ENCODE measurements at places on chromosomes 4 and X.

DNA sequence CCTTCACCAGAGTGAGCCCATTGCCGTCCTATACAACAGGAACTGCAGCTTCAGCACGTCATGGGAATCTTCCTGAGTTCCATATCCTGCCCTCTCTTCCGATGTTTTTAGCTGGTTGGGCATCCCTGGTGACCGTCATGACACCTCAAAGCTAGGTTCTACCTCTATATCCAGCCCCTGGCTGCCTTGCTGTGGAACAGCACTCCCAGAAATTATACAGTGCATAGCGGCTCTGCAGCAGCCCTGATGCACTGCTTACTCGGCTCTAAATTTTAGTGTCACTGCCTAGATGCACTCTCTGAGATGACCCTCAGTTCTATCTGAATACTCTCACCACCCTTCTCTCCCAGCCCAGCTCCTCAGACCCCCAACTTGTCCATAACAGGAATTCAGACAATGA is 44.3 kb downstream of the ARHGEF38 start:
- DNase-seq: no peak

DNA sequence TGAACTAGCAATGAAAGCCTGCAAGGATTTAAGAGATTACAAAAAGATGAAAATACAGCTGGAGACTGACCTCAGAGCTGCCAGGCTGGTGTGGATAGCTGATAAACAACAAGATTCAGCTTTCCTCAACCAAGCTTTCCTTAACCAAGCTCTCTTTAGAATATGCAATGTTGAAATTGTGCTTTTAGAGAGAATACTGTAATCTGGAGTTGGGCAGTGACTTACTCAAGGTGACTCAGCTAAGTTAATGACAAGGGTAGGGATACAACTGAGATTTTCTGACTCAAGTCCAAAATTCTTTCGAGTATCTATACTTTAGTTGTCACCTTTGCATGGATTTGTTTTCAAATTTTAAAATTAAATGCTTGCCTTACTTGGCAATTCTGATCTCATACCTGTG is 98.0 kb downstream of the AMMECR1 start:
- peak; percentile 14 for DNase-seq

DNA sequence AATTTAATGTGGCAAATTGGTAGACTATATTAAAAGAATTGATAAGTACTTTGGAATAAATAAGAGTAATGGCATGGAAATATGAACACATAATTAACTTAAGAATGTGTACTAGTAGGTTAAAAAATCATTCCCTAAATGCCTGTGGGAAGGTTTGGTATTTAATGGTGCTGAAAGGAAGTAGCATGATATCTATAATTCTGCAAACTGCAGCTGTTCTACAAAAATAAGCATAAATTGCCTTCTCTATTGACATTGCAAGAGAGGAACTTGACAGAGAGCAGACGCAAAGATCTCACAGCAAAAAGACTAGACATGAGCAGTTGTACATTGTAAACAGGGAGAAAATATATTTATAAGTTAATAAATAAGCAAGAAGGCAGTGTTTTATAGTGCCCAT is 752.5 kb upstream of the PCDH10 start:
- DNase-seq: no peak

DNA sequence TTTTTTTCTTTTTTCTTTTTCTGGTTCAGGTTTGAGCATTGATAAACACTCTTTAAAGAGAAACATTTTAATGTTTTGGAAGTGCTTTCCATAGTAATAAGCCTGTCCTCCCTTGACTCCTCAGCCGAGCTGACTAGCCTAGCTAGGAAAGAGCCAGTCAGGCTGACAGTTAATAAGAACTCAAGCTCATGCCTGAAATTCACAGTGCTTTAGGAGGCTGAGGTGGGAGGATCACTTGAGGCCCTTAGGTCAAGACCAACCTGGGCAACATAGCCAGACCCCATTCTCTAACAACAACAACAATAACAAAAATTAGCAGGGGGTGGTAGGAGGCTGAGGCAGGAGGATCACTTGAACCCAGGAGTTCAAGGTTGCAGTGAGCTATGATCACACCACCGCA is 53.4 kb upstream of the ZCCHC13 start:
- DNase-seq: no peak

GRCh38 chr4:140238351-140239056 is 84.5 kb upstream of the MAML3 start:
- DNase-seq: peak; percentile 87

DNA sequence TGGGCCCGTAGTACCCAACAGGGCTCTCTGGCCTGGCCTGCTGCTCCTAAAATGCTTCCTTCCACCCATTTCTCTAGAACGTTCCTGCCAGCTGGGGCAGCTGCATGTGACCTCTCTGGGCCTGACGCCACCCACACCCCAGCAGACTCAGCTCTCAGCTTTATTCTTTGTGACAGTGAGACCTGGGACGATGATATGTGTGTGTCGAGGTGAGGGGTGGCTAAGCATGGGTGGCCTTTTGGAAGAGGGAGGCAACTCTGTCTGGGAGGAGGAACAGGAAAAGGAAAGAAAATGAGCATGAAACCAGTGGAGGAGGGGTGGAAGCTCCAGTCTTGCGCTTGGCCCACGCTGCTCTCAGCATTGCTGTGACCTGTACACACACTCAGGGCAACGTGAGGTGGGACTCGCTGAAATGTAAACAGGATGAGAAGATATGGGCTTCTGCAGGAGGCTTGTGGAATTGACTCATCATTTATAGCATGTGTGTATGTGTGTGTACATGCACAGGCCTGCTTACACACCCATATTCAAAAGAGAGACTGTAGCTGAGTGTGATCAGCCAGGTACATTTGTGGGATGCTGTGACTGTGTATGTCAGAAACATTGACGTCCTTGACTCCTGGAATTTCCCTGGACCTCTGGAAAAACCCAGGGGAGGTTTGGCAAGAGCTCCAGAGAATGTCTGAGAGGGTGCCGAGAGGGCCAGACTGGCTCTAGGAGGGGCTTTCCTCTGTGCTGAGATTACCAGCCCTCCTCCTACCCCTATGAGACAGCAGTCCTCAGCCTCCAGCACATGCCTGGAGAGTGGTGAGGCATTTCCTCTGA is 137.9 kb downstream of the PJA1 start:
- DNase-seq: peak; percentile 69

DNA sequence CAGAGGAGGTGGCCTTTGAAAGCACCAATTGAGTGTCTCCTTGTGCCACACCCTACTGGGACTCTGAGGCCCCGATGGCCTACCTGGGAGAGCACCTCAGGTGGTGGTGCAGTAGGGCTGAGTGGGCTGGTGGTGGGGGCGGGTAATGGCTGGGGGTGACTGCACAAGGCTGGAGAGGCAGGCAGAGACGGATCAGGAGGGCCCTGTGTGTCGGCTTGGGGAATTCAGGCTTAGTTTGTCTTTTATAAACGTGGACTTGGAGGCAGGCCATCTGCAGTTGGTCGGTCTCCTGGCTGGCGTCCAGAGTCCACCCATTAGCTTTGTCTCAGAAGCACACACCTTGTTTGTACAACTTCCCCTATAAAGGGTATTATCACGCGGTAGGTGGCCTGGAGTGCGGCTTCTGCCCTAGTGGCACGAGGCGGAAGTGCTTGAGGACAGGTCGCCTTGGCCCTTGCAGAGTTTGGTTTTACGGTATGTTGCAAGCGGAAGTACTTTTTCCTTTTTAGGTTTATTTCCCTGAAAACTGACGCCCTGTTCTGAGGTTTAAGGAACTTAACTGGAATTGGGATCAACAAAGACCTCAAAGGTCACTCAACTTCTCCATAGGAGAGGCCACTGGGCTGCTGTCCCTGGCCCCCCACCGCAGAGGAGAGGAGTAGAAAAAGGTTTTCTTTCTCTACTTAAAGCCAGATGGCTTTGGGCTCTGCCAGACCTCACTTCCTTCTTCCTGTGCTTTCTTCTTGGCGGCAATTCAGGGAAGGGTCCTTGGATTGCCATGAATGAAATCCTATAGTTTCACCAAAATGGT is 8.0 kb downstream of the TBC1D14 start:
- DNase-seq: no peak

DNA sequence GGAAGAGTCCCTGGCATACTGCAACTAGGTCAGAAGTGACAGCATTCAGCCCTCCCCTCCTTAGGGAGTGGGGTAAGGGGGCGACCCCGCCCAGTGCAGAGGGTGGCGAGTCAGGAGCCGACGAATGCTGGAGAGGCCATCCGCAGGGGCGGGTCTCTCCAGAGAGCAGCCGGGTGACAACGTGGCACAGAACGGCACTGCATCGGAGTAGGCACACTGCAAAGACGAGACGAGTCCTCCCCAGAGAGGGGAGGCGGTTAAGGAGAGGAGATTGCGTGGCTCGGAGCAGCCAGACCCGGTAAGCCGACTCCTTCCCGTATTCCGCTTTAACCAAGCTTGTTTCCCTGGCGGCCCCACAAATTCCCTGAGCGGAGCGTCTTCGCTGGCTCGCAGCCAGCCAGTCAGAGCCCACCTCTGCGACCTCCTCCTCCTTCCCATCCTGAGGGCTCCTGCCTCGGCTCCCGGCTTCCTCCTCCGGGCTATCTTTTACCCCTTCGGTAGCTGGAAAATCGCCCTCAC is 54.9 kb downstream of the LINC00632 start:
- no peak for DNase-seq

- peak; percentile 89 for DNase-seq
These were observed 37.9 kb downstream of the RELL1 start for GRCh38 chr4:37648084-37648817.

DNA sequence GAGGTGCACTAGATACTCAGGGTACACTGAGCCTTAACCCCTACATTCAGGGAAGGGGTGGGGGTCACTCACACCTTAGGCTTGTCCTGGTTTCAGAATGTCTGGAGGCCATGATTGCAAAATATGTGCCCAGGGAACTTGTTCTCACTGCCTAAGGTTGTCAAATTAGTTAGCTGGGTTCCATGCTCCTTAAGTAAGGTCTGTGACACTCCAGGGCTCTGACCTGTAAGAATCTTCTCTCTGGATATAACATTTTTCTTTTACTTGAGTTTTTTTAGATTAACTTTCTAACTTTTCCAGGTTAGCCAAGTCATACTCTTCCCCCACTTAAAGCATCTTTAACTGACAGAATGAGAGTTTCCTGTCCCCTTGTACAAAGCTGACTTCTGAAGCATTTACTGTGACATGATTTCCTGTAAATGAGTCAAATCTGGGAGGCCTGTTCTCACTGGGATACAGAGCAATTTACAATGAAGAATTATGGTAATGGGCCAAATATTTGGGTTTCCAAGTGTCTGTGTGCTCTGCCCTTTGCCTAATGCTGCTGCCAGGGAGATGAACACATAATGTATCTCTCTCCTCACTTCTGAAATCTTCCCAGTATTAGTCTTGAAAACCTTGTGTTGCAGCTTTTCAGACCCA is 101.7 kb downstream of the GATB start:
- DNase-seq: no peak

GRCh38 chrX:95950679-95951078 is 734.0 kb upstream of the DIAPH2 start:
- no peak for DNase-seq

DNA sequence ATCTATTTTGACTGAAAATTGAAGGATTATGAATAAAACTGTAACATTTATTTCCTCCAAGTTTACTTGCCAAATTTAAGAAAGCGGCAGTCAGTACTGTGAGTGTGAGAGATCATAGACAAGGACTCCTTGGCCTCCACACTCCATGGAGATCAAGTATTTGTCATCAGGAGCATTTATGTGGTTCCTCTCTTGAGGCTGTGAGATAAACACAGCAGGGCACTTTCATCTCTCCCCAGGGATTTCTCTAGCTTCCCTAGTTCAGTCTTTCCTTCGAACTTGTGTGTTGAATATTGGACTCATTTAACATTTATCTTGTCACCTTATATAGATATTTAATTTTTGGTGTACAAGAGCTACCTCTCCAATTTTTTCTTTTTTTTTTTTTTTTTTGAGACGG is 40.8 kb downstream of the PDE5A start:
- peak; percentile 79 for DNase-seq

- DNase-seq: no peak
These were observed 40.4 kb downstream of the COL4A6 start for GRCh38 chrX:108397627-108398391.

GRCh38 chr4:107757864-107758476 is 37.9 kb upstream of the PAPSS1 start:
- DNase-seq: peak; percentile 9

DNA sequence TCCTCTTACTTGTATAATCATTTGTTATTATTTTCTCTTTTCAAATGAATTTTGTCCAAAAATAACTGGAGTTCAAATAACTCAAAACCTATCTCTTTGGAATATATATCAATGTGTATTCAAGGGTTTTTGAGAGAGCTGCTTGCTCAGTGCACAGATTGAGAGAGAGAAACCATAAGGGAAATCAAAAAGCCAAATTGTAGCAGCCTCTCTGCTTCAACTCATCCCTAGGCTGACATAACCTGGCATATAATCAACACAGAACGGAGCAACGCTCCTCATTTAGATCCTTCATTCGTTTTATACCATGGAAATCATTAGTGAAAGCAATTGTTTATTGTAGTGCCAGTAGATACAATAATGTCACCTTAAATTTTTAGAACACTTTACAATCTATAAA is 1.8 kb upstream of the GPM6A start:
- no peak for DNase-seq

DNA sequence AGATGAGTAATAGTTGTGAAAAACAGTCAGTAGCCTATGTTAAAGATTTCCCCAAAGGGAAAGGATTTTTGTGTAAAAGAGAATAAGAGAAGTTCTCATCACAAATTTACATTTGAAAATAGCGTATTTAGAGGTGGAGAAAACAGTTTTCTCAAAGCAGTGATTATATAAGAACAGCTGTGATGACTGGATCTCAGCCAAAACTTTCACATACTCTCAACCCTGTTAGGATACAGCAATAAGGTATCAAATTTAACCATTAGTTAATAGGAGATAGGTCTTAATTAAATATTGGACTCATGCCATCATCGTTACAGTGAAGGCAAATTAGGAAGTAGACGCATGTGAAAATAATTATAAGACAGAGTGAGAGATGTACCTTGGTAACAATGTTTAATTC is 622.7 kb downstream of the PCDH18 start:
- DNase-seq: no peak

DNA sequence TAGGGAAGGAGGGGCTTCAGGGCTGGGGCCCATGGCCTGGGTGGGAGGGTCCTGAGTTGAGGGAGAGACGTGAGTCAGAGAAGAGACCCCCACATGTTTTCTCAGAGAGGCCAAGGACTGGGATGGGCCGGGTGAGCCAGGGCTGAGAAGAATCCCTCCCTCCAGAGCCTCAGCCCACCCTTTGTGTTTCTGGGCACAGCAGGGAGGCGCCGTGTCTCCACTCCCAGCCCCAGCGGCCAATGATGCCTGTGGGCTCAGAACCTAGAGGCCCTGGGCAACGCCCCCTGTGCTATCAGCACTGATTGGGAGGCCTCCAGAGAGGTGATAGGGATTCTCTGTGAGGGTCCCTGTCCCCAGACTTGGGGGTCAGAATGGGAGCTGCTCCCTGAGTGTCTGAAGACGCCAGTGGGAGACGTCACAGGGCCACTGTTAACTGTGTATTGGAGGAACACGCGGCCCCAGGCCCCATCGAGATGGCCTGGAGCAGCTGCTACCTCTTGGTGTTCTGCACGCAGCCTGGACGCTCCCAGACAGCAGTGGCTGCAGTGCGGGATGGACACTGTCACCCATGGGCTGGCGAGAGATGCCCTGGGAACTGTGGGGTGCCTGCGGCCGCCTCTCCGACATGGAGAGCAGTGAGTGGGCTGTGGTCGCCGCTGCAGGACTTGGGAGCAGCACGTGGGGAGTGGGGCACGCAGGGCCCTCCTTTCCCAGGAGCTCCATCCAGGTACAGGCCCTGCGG is 8.5 kb downstream of the FGFRL1 start:
- no peak for DNase-seq

- DNase-seq: no peak
These were observed 14.1 kb upstream of the SYTL4 start for GRCh38 chrX:100745806-100746537.

- DNase-seq: peak; percentile 38
These were observed 317.2 kb downstream of the TENM3 start for GRCh38 chr4:182560358-182560757.

- DNase-seq: no peak
These were observed 13.5 kb downstream of the PAGE4 start for GRCh38 chrX:49842621-49843020.
